ENCODE measurements at places on chromosomes 16 and 17.
A peak's percentile ranks its signal among the peaks of the same experiment; 100 is the strongest.

- DNase-seq, result no peak
Observed at GRCh38 chr17:48432820-48433775, 3.1 kb upstream of the SKAP1 start.

GRCh38 chr17:68318103-68318991, 27.1 kb downstream of the ARSG start:
- peak; percentile 58 for DNase-seq

- DNase-seq, result no peak
Observed at GRCh38 chr17:6106212-6106611, 36.0 kb downstream of the WSCD1 start.

- no peak for DNase-seq
Observed at GRCh38 chr17:77708936-77709335, 249.6 kb upstream of the TNRC6C start.

DNA sequence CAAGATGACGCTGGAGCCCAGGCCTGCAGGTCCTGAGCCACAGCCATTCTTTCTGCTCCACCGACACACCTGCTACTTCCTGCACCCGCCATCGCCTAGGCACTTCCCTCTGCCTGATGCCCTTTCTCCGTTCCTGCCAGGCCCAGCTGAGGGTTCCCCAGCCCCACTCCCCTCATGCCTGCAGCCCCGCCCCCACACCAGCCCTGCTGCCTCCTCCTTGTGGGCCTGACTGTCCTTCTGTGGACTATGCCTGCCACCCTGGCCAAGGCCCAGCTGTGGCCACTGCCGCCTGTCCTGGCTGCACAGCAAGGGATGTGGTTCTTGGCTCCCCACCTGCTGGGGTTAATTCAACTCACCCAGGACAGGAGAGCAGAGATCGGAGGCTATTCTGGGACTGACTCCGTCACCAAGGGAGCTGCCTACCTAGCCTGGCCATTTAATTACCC, 7.5 kb downstream of the NATD1 start:
- DNase-seq, result no peak

DNA sequence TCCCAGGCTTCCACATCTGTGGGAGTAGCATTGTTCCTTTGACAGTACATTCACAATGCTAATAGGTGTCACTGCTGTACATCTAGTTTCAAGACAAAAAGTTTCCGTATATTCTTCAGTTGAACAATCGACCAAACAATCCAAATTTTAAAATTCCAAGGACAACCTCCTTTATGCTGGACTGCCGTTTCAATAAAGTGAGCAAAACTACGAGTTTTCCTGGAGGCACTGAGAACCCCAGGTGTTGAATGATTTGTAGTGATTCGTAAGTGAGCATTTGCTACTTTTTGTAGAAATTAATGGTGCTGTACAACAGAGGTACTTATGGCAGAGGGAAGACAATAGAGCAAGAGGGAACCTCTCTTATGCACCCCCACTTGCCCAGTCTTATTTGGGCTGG, 71.2 kb upstream of the NACA2 start:
- no peak for DNase-seq

DNA sequence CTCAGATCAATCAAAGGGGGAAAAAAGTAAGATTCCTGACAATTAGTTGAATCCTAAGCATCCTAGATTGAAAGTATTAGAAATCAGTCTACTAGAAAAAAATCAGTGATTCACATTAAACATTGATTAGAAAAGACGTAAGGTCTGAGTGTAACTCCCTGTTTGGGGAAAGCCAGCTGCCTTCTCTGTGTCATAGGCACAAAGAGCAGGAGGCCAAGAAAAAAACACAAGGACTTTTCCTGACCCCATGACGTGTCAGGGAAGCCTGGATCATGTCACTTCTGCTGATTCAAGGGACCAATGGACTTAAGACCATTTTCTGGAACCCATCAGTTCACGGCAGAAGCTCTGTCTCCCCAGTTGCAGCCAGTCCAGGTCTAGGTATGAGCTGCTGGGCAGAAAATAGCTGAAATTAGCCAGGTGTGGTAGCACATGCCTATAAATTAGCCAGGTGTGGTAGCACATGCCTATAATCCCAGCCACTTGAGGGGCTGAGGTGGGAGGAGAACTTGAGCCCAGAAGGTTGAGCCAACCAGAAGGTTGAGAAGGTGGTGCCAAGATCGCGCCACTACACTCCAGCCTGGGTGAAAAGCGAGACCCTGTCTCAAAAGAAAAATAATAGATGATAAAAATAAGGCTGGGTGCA, 35.9 kb downstream of the RANBP10 start:
- DNase-seq, result peak; percentile 13

- DNase-seq, result no peak
Observed at GRCh38 chr16:6701096-6701495, 631.5 kb upstream of the RBFOX1 start.
